SW480 (cell line): ENCODE measurements at places on chromosomes 2 and 18.

DNA sequence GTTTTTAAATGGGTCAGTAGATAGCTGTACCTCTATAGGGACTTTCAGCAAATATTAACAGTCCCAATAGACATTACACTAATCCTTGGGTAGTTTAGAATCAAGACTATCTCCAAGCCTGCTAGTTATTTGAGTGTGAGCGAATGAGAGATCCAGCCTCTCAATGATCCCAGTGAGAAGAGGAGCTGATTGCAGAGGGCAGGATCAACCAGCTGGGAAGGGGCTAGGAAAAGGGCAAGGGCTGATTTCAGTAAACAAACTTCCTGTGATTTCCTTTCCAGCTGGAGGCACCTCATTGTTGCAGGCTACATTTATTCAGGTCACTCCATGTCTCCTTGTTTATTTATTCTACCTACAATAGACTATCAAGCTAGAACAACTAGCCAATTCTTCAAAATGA, 84.1 kb upstream of the CTNNA2 start:
- no peak for DNase-seq

DNA sequence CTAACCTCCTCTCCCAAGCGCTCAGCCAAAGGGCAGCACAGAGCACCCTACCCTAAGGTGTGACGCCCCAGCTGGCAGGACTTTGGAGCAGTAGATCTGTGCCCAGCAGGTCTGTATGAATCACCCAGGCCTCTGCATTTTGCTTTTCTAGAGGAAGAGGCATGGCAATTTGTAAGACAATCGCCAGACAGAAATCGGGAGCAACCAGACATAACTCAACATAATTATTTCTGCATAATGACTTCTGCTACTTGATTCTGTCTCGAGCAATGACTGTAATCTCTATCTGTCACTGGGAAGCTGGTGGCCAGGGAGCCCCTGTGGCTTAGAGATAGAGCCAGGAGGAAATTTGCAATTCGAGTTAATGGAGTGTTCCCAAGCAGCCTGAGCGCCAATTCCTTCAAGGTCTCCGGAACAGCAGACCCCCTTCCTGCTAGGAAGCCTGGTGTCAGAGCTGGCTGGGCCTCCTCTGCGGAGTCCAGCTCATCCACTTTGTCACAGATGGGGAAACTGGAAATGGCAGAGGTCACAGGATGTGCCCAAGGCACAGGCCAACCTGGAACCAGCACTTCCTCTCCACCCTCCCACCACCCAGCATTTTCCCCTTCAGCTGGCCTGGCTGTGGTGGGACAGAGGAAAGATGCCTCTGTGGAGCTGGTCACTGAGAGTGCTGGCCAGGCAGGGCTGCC, 55.0 kb downstream of the ODC1 start:
- no peak for DNase-seq

DNA sequence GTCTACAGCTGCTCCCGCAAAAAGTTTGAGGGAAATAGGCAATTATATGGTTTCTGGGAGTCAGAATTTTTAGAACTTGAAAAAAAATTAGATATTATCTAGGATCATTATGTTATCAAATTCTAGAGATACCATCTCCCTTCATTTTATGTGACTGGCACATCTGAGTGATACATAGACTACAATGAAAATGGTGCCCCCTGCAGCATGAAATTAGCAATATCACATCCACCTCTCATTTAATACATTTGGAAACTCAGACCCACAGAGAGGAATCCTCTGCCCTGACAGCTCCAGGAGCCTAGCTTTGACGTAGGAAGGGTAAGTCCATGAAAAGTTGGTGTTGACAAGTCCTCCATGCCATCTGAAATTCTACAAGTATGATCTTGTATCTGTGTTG, 381.6 kb downstream of the SUCLG1 start:
- DNase-seq: peak; percentile 36

GRCh38 chr2:62089658-62090057, 106.3 kb upstream of the B3GNT2 start:
- DNase-seq: no peak

GRCh38 chr18:73264562-73264921, 396.8 kb upstream of the NETO1 start:
- no peak for DNase-seq

DNA sequence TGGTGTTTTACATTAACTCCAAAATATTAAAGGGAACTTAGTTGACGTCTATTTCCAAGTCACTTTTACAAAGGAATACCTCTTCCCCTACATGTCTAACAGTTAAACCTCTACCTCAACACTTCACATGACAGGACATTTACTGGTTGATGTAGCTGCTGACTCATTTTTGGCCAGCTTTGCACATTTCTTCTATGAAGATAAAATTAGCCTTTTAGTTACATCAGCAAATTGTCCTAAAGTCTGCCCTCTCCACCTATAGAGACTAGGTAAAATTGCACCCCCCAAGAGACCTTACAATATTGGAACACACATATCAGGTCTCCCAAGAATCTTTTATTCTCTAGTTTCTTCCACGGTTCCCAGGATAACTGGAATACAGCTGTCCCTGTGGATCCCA, 10.1 kb upstream of the CERS6 start:
- DNase-seq: no peak

DNA sequence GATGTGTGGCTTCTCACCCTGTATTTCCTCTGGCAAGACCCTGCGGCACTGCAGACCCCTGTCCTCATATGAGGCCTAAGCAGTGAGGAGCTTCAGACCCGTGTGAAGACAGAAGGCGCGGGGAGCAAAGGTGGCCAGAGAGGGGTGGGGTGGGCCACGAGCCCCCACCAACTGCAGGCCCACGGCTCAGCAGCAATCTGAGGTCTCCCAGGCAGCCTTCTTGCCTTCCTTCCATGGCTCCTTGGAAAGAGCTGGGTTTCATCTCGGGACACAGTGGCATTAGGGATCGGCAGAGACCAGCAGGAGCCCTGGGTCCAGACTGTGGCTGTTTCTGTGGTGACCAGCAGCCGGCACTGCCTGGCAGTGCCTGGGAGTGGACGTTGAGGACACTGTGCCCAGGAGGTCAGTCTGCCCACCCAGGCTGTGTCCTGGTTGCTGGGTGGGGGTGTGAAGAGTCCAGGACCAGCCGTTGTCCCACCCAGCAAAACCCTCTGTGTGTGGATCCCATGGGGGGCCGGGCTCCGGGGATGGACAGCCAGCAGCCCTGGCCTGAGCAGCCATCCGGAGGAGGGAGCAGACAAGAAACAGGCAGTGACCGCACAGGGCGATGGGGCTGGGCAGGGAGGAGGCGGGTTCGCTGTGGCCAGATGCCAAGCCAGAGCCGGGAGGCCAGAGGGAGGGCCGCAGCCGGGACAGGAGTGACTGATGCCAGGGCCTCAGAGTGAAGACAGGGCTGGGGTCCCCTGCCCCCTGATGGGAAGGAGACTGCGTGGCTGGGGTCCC, 73.8 kb downstream of the RRM2 start:
- DNase-seq: no peak

DNA sequence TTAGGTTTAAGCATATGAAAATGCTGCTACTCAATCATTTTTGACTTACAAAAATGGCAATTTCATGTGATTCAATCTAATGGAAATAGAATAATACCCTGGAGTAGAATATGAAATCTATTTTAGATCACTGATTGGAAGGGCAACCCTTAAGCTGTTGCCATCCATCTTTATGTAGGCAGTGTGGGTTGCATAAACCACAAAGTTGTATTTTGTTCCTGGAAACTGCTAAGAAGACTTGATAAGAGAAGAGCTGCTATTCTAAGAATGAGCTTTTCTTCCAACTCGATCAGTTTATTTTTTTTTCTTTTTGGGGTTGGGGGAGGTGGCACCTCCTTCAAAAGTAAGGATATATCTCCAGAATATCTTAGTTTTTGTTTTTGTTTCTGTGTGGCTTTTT, 60.2 kb downstream of the CAVIN2 start:
- DNase-seq: no peak
